Naive thymus-derived CD8-positive, alpha-beta T cell (primary cell): ENCODE measurements at places on chromosomes 4 and X. TPM values are rescaled to one million over a fixed set of nuclear protein-coding genes. Genes with fewer than 3 reads are reported as not detected.

The BEX1 gene
- total RNA-seq = not detected

The RASL11B gene
- total RNA-seq = 0.63 TPM

The PAGE2B gene
- not detected for total RNA-seq

The MAGEB2 gene
- not detected for total RNA-seq

The JCHAIN gene
- total RNA-seq = 6.9 TPM

The MAMLD1 gene
- 0.30 TPM for total RNA-seq

The DCHS2 gene
- total RNA-seq = not detected

The EDA2R gene
- 0.31 TPM for total RNA-seq

The SPANXC gene
- not detected for total RNA-seq

The BBS12 gene
- 1.9 TPM for total RNA-seq

The CLGN gene
- total RNA-seq = not detected
